ENCODE measurements at places on chromosomes 2 and 18.

DNA sequence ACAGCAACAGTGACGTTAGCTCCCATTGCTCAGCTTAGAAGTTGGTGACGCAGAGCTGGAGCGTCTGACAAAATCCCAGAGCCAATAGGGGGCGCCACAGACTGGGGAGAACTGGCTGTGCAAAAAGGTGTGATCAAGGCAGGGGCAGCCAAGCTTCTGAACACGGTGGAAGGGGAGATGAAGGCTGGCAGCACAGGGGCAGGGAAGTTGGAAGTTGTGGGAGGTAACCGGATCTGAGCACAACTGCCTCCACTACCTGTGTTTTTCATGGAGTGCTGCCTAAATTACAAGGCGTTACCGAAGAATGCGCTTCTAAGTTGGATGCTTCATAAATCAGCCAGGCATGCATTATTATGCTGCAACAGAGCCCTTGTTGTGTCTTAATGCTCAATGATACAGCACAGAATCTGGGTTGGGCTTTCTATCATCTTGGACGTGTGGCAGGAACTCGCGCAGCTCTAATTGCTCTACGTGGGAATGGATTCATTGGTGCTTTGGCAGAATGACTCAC lies 370.0 kb downstream of the SLC4A3 start:
- DNase-seq = no peak

- peak; percentile 39 for DNase-seq
Observed at GRCh38 chr2:8303322-8303832, 378.5 kb upstream of the ID2 start.

DNA sequence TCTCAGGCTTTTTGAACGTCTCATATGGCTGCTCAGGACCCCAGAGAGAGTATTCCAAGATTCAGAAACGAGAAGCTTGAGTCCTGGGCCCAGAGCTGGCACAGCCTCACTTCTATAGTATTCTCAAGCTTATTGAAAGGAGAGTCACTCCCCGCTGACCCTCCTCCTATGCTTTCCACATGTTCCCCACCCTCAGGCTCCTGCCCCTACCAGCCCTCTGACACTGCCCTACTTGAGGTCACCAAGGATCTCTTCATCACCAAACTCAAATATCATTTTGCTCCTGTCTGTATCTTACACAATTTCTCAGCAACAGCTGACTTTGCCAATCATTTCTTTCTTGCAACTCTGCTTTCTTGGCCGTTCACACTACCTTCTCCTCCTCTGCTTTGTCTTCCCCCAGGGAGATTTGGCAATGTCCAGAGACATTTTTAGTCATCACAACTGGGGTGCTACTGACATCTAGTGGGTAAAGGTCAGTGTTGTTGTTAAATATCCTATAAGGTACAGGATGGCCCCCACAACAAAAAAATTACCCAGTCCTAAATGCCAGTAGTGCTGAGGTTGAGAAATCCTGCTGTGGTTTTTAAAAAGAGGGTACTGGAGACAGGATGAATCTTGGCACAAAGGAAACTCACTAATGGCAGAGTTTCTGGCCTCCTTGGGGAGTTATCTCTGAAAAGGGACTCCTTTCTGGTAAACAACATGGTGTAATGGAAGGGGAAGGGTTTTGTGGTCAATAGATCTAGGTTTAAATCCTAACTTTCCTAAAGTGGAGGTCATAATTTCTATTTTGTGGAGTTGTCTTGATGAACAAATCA lies 26.9 kb upstream of the INSIG2 start:
- DNase-seq = no peak

- no peak for DNase-seq
Observed at GRCh38 chr2:98455494-98455976, 10.9 kb downstream of the INPP4A start.

GRCh38 chr2:75540994-75541393 lies 19.7 kb downstream of the EVA1A start:
- no peak for DNase-seq

- peak; percentile 3 for DNase-seq
Observed at GRCh38 chr2:241905716-241906377, 36.3 kb downstream of the RTP5 start.

DNA sequence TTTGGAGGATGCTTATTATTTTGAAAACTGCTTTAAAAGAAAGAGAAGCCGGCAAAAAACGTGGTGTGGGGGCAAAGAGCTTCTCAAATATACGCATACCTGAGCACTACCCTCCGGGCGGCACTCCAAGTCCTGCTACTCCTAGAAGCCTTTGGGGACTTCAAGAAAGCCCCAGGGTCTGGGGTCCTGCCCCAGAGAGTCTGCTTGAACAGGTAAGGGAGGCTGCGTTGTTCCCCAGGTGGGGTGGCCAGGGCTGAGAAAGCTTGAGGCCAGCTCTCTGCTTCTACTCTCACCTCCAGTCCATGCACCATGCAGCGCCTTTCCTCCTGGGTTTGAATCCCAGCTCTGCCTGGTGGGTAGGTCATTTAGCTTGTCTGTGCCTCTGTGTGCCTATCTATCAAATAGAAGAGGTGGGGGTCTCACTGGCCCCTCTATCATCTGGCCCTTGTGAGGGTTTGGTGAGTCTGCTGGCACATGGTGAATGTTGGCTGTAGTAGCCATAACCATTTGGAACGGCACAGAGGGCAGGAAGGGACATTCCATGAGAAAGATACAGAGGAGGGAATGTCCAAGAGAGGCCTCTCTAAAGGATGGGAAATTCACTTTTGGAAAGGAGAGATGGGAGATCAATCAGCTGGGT lies 19.5 kb downstream of the MALL start:
- DNase-seq = no peak

DNA sequence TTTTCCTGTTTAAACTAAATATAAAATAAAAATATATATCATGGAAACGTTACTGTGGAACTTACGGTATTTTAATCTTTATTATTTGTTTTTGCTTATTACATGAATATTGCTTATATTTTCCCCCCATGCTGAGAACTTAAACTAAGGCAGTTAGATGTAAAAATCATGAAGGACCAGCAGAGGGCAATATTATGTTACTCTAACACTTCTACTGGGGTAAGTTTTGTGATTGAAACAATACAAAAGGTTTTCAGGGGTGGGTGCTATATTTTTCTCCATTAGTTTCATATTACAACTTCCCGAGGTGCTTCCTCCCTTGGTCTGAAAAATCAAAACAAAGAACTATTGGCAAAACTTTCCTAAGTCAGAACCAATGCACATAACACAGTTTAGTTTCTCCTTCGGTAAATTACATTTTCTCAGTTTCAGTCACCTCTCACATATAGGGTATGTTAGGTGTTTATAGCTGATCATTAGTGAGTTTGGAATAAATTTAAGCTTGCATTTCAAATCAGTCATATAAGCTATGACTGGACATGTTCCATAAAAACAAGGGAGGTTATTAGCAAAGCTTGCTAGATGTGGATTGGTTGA lies 54.8 kb downstream of the ZNF407 start:
- DNase-seq = no peak

DNA sequence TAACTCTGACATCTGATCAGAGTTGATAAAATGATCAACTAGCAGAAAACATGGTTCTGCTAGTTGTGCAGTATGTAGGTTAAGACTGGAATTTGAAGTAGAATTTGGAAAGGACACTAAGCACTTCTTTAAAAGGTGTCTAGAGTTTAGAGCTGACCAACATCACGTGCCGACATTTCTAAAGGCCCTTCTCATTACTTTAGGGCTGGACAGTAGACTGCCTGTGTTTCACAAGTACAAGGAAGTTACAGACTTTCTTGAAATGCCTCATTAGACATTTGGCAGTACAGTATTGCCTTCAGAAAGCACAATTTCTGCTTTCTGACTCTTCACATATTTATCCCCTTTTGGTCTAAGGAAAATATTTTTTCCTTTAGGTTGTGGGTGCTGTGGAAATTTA lies 255.3 kb downstream of the ZNF385B start:
- DNase-seq = no peak

DNA sequence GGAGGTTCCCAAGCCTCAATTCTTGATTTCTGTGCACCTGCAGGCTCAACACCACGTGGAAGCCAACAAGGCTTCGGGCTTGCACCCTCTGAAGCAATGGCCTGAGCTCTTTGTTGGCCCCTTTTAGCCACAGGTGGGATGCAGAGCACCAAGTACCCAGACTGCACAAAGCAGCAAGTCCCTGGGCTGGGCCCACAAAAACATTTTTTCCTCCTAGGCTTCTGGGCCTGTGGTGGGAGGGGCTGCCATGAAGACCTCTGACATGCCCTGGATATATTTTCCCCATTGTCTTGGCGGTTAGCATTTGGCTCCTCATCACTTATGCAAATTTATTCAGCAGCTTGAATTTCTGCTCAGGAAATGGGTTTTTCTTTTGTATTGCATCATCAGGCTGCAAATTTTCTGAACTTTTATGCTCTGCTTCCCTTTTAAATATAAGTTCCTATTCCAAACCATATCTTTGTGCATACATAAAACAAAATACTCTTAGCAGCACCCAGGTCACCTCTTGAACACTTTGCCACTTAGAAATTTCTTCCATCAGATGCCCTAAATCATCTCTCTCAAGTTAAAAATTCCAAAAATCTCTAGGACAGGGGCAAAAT lies 9.0 kb upstream of the MATN3 start:
- no peak for DNase-seq

GRCh38 chr2:170218931-170219330 lies 41.0 kb downstream of the MYO3B start:
- no peak for DNase-seq

GRCh38 chr2:113720167-113720566 lies 36.3 kb downstream of the SLC35F5 start:
- no peak for DNase-seq

GRCh38 chr2:42359304-42359964 lies 1.6 kb downstream of the COX7A2L start:
- DNase-seq = no peak

DNA sequence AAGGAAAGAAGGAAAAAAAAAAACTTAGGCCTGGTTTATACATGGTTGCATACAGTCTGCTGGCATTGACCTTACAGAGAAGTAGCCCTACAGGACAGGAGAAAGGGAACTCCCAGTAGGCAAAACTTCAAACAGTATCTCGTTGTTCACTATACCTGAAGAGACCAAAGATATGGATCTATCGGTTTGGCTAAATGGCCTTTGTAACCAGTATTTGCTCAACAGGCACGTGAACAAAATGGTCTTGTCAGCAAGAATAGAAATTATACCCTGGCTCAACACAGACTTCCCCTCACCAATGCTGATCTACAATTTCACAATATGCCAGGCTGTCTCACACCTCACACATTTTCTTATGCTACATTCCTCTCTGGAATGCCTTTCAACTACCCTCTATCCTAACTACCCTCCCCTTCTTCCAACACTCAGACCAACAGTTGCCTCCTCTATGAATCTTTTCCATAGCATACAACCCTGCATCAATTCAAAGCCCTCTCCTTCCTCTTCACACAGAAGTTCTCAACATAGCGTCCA lies 13.7 kb downstream of the HYCC2 start:
- no peak for DNase-seq

- no peak for DNase-seq
Observed at GRCh38 chr2:118861242-118861641, 13.8 kb upstream of the EN1 start.

GRCh38 chr2:5824126-5824525 lies 131.9 kb downstream of the SOX11 start:
- no peak for DNase-seq

- DNase-seq = no peak
Observed at GRCh38 chr2:65478498-65479135, 46.2 kb upstream of the SPRED2 start.

- no peak for DNase-seq
Observed at GRCh38 chr2:240688553-240688919, 3.1 kb upstream of the AQP12A start.

DNA sequence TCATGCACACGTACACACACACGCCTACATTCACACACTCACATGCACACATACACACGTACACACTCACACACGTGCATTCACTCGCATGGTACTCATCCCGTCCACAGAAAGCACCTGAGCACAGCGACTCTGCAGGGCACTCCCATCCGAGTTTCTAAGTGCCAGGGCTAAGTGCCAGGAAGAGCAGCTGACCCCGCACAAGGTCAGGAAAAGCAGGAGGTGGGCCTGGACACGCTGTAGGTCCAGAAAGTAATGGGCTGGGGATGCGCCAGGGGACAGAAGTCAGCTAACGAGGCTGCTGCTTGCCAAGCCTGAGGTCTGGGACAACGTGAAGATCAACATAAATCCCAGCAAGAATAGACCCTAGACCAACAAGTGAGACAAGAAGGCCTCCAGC lies 15.8 kb downstream of the ADI1 start:
- DNase-seq = no peak

- no peak for DNase-seq
Observed at GRCh38 chr18:63402246-63403162, 19.8 kb downstream of the VPS4B start.

GRCh38 chr18:3710712-3711301 lies 260.8 kb downstream of the TGIF1 start:
- no peak for DNase-seq

DNA sequence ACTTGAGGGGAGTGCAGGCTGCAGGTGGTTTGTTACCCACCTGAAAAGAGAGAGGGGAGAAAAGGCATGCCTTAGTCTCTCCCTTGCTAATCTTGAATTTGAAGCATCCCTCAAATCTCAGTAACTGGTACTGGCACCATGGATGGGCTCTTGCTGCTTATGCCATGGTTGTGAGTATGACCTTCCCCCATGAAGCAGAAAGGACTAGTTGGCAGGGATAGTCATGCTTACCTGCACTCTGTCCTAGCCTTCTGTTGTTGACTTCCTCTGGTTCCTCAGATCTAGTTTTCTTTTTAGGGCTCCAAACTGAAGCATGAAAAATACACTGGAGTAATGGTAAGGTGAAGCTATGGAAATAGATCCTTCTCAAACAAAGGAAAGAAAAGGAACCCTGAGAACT lies 191.2 kb downstream of the SPAG16 start:
- no peak for DNase-seq

GRCh38 chr18:50131591-50131990 lies 63.4 kb downstream of the MYO5B start:
- DNase-seq = no peak

GRCh38 chr2:159497256-159497655 lies 119.1 kb downstream of the BAZ2B start:
- DNase-seq = no peak

DNA sequence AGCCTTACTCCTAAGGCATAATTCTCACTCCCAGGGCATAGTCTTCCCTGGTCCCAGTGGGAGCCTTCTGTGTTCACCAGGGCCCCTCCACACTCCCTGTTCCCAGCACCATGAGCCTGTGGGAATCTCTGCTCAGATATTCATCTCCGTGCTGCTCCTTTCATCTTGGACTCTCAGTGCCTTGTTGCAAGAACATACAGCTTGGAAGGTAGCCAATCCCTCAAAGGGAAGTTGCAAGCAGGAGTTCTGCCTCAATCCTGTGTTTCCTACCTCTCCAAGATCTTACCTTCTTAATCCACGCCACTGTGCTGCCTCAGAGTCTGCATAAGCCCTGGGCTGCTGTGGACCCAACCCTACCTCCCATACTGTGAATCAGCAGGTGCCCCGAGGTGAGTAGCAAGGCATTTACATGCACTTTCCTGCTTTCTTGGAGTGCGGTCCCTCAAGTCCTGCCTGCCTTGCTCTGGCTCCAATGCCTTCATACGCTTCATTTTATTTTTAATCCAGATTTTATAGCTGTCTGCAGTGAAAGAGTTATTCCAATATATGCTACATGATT lies 413.8 kb upstream of the RAB6C start:
- DNase-seq = no peak

- DNase-seq = no peak
Observed at GRCh38 chr2:233756429-233757081, 3.5 kb upstream of the UGT1A1 start.
